CD4-positive, alpha-beta T cell (primary cell): ENCODE measurements at places on chromosomes 3 and 15.

DNA sequence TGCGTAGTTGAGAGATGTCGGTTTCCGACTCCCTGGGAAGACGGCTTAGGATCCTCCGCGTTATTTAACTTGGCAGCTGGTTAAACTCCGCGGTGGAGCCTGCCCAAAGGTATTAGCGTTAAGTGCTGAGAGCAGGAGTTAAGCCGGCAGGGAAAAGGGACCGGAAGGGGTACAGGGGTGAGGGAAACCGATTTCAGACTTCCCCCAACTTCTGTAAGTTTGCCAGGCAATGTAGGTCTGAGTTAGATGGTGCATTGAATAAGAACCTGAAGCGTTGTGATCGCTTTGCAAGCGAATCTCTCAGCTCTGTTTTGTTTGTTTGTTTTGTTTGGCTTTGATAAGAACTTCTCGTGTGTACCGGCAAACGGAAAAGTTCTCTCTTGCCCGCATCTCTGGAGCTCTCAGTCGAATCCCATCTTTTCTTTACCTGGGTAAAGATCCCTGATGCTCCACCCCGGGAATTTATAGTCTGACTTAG is 6.0 kb upstream of the FEZF2 start:
- H3K36me3 ChIP-seq, result no peaks in the 10 kb centered on the region
- no peaks in the 10 kb centered on the region for H3K4me1 ChIP-seq
- no peak for DNase-seq
- H3K27me3 ChIP-seq, result peaks cover 50% of the 10 kb centered on the region
- H3K4me3 ChIP-seq, result no peak overlapping the region

DNA sequence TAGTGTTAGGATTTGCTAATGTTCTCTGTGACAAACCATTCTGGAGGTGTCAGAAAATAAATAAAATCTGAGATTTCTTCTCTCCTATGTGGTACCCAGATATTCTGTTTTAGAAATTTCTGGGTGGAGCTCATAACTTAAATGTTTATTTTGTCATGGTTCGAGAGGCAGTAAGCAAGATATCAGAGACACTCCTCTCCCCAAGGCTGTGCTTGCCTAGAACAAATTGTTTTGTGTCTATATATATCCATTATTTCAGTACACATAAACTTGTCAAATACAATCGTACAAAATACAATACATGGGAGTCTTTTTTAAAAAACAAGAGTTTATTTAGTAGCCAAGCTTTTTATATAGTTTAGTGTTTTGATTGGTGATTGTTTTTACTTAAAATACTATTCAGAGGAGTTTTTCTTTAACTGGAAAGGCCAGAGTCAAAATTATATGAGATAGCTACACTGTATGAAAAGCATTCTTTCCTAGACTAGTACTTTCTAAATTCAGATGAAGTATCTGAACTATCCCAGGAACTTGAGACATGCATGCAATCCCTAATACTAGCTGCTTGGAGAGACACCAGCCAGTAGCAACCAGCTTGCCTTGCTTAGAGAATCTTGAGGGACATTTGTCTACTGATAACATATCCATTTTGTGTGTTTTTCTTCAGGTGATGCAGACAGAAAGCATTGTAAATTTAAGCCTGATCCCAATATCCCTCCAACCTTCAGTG is 4.7 kb downstream of the EXOG start:
- H3K4me3 ChIP-seq, result no peak overlapping the region
- no peaks in the 10 kb centered on the region for H3K27me3 ChIP-seq
- peaks cover 8% of the 10 kb centered on the region for H3K4me1 ChIP-seq
- peaks cover 31% of the 10 kb centered on the region for H3K36me3 ChIP-seq
- no peak for DNase-seq
- no peak overlapping the region for H3K27ac ChIP-seq

DNA sequence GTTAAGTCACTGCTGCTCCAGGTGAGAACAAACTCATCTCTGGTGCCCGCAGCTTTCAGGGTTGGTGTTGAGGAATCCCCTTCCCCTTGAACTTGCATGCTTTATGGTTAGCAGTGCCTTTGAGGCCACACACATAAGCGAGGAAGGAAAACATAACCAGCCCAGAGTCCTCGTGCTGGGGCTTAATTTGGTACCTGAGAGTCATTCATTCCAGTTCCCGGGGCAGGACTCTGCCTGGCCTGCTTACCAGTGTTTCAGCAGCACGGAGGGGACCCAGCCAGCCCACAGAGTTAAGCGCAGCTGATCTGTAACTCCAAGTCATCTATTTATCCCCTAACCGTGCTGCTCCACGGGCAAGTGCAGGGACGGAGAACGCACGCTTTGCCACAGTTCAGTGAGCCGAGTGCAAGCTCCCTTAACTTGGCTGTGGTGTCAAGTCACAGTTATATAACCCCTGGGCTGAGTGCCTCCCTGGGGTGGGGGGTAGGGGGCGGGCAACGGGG is 302.3 kb upstream of the ICE2 start:
- H3K4me3 ChIP-seq, result no peak overlapping the region
- no peaks in the 10 kb centered on the region for H3K27me3 ChIP-seq
- no peak for DNase-seq
- H3K36me3 ChIP-seq, result no peaks in the 10 kb centered on the region
- peaks cover 28% of the 10 kb centered on the region for H3K4me1 ChIP-seq
- H3K27ac ChIP-seq, result no peak overlapping the region

DNA sequence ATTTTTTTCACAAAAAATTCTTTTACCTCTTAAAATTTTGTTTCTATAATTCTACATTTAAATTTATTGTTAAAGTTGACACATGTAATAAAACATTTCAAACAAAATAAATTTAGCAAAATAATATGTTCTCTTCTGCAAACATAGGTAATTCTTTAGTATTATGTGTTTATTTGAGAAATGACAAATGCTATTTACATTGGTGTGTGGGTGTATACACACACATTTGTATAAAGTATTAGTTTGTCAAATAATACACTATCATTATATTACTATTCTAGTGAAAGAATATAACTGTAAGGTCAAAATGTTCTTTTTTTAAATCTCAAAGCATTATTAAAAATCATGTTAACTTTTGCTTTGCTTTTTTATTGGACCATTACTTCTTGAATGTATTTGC is 1370.6 kb downstream of the SI start:
- H3K4me1 ChIP-seq, result no peaks in the 10 kb centered on the region
- H3K36me3 ChIP-seq, result no peaks in the 10 kb centered on the region
- DNase-seq, result no peak
- H3K27ac ChIP-seq, result no peak overlapping the region

- H3K27me3 ChIP-seq, result no peaks in the 10 kb centered on the region
- H3K36me3 ChIP-seq, result peaks cover 62% of the 10 kb centered on the region
- H3K4me1 ChIP-seq, result no peaks in the 10 kb centered on the region
- H3K27ac ChIP-seq, result no peak overlapping the region
Observed at GRCh38 chr3:130963878-130964277, 62.7 kb downstream of the ASTE1 start.

DNA sequence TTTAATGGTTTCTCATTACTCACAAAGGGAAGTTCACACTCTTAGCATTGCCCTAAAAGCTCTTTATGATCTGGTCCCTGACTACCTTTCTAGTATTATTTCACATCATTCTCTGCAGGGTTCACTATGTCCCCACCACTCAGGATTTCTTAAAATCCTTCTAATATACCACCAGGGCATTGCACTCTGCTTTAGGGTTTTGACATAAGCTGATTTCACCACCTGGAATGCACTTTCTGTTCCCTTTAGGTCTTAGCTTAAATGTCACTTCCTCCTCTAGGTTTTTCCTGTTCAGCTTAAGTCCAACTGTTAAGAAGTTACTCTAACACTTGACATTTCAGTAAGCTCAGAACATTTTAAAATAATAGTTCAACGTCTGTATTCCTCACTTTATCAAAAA is 81.7 kb downstream of the HCN4 start:
- no peaks in the 10 kb centered on the region for H3K27me3 ChIP-seq
- DNase-seq, result no peak
- H3K27ac ChIP-seq, result no peak overlapping the region
- H3K36me3 ChIP-seq, result peaks cover 6% of the 10 kb centered on the region
- no peaks in the 10 kb centered on the region for H3K4me1 ChIP-seq

DNA sequence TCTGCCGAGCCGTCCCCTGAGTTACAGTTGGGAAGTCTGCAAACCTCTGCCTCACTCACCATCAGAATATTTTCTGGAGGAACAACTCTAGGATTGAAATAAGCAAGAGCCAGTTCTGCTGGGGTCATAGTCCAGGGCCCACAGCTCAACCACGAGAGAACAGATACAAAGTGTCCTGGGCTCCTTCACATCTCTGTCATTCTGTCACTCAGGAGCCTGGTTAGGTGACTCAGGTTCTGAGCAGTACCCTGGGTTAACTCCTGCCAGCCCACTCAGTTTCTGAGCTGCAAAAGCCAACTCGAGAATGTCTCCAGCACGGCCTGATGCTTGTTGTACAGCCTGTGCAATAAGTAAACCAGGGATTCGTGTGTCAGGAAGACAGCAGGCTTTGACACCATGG is 155.7 kb downstream of the SLCO3A1 start:
- H3K4me1 ChIP-seq, result peaks cover 47% of the 10 kb centered on the region
- H3K27ac ChIP-seq, result no peak overlapping the region
- no peak for DNase-seq
- H3K36me3 ChIP-seq, result no peaks in the 10 kb centered on the region
- H3K27me3 ChIP-seq, result no peaks in the 10 kb centered on the region
- no peak overlapping the region for H3K4me3 ChIP-seq
